D721Med (cell line): ENCODE measurements at places on chromosomes 3 and 15.

DNA sequence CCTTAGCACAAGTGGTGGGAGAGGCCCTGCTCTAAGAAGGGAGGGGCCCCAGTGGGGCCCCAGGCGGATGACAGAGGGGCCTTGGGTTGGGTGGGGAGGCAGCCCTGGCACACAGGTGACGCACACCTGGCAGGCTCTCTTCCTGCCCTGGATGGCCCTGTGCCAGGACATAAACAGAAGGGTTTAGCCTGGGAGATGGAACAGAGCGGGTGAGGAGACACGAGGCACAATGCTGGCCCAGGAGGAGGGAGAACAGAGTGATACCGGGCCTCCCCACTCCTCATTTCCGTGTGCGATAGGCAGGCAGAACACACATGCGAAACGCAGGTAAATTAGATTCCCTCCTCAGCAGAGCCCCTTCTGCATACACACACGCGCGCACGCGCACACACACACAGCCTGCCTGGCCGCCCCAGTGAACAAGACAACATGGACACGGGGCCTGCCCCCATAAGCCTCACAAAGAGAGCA, 39.8 kb downstream of the IDH2 start:
- no peak for DNase-seq

DNA sequence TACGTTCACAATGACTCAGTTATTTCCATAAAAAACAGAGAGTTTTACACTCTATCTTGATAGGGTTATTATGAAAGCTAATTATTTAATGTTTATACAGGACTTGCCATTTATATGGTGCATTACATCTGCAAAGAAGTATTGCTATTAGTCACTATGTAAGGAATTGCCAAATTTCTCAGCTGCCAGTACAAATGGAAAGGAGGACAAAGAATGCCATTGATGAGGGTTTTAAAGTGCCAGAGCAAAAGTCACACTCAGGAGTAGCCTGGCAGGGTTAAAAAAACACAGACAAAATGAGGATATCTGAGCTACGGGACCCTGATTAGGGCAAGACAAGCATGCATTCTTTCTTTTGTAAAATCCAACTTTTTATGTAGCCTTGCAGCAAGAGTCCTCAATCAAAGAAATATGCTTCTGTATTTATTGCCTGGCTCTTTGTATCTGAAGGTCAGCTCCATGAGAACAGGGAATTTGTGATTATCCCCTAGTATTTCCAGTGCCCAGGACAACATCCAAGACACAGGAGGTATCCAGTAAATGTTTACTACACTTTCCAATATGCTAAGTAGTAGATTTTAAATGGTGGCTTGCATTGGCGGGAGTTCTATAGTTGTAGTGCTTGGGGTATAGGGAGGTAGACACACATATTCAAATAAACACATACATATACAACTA, 1013.6 kb downstream of the ROBO1 start:
- no peak for DNase-seq

DNA sequence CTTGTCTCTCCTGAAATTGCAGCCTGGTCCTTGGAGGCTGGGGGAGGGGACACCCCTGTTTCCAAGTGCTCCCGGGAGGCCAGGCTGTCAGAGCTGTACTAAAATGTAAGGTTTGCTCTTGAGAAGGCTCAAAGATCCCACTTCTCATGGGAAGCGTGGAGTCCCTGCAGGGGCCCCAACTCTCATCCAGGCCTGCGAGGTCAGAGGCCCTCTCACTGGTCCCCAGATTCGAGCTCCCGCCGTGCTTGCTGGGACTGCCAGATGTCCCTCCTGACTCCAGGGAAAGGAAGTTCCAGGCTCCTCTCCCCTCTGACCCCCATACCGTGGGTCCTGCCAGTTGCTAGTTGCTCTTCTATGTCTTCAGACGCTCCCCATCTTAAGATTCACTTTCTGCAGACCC, 14.5 kb upstream of the ANPEP start:
- DNase-seq, result no peak

GRCh38 chr3:74271541-74271940, 342.9 kb downstream of the CNTN3 start:
- DNase-seq, result no peak

DNA sequence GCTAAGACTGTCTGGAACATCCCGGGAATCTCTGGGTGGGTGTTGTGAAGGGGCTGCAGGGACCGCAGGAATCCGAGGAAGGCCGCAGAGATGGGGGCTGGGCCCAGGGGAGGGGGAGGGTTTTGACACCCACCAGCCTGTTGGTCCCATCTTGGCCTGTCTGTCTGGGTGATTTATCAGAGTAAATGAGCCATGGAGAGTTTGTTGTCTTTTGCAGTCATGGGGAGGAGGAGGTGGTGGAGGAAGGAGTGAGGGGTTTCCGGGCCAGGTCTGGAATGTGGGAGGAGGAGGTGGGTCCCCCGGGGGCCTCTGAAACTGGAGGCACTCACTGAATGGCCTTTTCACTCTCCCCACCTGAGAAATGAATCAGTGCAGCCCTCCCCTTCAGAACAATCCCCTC, 11.5 kb downstream of the SEMA3F start:
- no peak for DNase-seq

- DNase-seq, result no peak
Measured at GRCh38 chr3:8538913-8539312, 37.3 kb downstream of the LMCD1 start.

- no peak for DNase-seq
Measured at GRCh38 chr15:75185271-75186029, 16.2 kb upstream of the C15orf39 start.

GRCh38 chr3:114878114-114878839, 268.8 kb downstream of the ZBTB20 start:
- DNase-seq, result no peak

- no peak for DNase-seq
Measured at GRCh38 chr15:35545316-35545823, 595 bp downstream of the DPH6 start.

DNA sequence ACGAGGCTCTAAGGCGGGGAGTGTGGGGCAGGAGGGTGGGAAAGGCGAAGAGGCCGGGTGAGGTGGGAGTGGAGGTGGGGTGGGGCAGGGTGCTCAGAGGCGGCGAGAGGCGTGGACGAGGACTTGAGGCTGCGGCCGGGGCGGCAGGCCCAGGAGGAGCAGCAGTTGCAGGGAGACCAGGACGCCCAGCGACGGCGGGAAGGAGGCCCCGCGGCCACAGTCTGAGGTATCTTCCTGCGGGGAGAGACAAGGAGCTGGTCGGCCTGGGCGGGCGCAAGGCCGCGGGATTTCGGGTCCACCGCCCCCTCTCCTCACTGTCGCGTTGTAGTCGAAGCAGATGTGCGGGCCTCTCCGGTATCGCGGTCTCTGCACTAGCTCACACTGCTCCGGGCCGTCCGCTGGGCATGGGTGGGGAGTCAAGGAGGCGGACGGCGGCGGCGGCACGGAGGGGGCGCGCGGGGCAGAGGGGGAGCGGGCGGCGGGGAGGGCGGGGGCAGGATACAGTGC, 5.3 kb upstream of the TMEM115 start:
- no peak for DNase-seq

DNA sequence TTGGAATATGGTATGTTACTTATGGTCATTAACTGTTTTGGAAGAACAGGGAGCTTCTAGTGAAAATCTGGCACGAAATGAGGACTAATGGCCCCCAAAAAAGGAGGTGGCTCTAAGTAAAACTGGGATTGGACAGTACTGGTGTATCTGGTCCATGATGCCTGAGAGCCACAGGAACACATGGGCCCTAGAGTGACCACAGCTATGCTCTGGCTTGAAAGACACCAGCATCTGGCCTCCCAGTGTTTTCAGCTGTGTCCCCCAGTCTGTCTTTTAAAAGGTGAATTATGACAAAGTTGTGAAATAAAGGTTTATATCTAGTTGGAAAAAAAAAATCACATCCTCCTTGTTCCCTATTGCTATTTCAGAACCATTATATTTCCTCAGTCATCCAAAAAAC, 64.5 kb downstream of the GSK3B start:
- no peak for DNase-seq

- no peak for DNase-seq
Measured at GRCh38 chr15:66620341-66620740, 54.5 kb upstream of the LCTL start.

- DNase-seq, result no peak
Measured at GRCh38 chr3:45489730-45490309, 101.4 kb downstream of the LARS2 start.

DNA sequence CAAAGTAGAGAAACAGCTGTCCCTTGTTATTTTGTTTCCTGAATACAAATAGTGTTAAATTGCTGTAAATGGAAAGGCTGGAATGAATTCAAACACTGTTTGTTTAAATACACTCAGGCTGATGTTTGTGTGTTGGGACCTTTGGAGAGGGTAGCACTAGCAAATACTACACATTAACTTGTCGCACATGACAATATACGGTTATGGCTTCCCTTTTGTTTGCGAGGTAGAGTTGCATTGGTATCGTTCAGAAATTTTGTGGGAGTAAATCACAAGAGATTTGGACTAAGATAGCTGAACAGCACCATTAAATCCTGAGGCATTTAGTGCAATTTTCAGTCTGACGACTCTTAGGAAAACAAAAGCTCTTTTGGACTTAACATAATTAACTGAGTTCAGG, 213.0 kb upstream of the ROBO2 start:
- no peak for DNase-seq

- DNase-seq, result no peak
Measured at GRCh38 chr3:179957264-179957845, 79.4 kb downstream of the PEX5L start.

DNA sequence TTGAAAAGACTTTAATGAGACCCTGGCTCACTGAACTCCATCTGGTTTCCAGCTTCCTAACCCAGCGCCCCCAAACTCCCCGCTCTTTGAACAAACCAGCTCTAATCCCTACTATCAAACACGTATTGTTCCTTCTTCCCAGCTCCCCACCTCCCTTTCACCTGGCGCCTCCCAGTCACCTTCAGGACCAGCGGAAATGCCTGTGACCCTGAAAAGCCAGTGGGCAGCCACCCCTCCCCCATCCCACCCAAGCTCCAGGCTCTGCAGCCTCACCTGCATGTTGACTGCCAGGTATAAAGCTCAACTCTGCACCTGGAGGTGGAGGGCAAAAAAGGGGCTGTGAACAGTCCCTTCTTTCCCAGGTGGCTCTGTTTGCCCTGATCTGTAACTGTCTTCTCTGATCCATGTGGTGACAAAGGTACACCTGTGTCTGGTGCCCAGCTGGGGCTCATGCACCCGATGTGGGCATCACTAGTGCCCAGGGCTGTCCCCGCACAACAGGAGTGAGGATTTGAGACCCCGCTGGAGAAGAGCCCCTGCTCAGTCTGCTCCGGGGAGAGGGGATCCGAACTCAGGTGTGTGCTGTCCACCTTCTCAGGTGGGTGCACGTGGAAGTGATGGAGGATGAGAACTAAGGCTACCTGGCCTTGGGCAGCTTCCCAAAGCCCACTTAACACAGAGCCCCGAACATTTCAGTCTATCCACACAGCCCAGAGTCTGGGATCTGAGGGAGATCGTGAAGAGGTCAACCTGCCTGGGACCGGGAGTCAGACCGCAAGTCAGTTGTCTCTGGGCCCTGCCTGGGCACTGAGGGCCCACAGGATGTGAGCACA, 128.9 kb downstream of the NSMCE3 start:
- DNase-seq, result no peak

DNA sequence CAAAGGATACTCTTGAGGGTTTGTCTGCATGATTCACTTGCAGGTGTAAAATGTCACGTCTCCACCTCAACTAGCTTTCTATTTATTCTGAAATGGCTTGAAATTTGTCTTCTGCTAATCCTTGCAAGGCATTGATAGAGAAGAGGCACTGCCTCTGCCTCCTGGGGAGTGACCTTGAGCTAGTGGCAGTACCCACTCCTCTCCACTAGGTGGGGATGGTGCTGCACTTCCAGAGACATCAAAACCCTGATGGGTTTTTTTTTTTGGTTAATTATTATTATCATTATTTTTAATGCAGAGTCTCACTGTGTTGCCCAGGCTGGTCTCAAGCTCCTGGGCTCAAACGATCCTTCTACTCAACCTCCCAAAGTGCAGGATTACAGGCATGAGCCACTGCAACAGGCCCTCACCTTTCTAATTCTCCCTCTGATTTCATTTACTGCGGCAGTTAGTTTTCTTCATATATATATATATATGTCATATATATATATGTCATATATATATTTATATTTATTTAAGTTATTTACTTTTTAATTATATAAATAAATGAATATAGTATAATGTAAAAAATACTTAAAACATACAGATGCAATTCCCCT, 117.6 kb upstream of the EIF1B start:
- peak; percentile 57 for DNase-seq

DNA sequence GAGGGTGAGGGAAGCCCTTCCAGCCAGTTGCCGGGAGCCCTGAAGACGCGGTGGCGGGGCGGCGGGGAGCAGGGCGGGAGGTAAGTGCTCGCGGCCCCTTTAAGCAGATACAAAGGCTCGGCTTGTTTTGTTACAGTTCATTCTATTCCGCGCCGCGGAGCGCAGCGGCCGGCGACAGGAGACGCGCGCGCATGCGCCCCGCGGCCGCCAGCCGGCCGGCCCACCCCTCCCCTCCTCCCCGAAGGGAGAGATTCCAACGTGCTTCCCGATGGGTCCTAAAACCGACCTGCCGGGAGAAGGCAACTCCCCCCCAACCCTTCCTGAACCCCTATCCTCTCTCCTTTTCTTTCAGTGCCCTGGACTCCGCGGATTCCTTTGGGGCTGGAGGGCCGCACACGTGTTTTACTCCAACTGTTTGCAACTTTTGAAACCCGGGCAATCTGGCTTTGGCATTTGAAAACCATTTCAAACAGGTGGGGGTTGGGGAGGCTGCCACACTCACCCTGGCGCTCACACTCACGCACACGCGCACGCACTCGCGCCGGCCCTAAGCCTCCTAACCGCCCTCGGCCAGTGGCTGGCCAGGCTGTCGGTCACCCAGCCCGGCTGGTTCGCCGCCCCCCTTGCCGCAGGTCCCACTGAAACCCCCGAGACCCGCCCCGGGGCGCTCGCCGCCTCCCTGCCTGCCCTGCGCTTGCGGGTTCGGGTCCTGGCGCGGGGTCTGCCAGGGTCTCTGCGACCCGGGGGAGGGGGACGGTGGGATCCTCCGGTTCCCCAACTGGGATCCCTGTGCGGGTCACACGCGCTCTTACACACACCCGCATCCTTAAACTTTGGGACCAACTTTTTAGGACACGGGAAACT, at the start of gene MAGI1:
Gene MAGI1, minus strand, starts transcription at position 193 of the 864 bp plus-strand sequence. CDS start 610 bp downstream, outside the sequence.
- DNase-seq, result peak; percentile 77

- no peak for DNase-seq
Measured at GRCh38 chr3:105853801-105854432, 14.9 kb downstream of the CBLB start.

DNA sequence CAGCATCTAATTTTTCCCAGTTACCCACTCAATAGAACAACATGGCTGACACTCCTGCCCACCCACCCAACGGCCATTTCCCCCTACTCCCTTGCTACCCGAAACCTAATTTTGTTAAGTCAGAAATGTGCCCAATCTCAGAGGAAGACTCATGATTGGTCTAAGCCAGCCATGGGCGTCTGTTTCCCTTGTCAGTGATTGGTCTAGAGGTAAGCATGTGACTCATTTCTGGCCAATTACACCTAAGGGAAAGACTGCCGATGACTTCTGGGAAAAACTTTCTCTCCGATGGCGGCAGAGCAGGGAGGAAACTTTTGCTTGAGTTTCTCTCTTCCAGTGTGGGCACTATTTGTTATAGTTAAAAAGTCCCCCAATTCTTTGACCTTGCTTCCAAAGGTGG, 72.9 kb downstream of the RPLP1 start:
- no peak for DNase-seq
